ENCODE measurements at places on chromosomes 6 and 20. TPM values are rescaled to one million over a fixed set of nuclear protein-coding genes. Genes with fewer than 3 reads are reported as not detected.

DNA sequence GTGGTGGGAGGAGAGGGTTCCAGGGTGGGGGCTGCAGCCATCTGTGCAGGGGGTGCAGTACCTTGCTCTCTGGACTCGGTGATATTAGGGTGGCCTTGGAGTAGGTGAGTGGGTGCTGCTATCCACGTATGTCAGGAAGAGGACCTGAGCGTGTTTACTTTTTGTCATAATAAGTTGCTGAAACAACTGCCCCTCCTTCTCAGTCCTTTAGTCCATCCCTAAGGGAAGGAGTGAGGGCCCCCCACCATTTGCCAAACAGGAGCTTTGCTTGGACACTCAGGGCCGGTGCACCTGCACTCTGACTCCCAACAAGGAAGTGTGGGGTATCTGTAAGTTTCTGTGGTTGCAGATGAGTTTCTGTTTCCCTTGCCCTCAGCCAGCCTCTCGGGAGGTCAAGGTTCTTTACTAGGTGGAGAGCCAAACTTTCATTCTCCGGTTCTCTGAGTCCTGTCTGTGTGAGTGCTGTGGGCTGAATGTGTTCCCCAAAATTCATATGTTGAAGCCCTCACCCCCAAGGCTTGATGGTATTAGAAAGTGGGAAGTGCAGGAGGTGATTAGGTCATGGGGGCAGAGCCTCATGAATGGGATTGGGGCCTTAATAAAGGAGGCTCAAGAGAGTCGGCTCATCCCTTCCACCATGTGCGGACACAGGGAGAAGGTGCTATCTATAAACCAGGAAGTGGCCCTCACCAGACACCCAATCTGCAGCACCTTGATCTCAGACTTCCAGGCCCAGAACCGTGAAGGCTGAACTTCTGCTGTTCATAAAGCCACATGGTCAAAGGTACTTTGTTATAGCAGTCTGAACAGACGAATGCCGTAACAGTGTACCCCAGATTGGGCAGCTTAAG lies 19.6 kb upstream of the CCR6 start:
- DNase-seq = no peak

DNA sequence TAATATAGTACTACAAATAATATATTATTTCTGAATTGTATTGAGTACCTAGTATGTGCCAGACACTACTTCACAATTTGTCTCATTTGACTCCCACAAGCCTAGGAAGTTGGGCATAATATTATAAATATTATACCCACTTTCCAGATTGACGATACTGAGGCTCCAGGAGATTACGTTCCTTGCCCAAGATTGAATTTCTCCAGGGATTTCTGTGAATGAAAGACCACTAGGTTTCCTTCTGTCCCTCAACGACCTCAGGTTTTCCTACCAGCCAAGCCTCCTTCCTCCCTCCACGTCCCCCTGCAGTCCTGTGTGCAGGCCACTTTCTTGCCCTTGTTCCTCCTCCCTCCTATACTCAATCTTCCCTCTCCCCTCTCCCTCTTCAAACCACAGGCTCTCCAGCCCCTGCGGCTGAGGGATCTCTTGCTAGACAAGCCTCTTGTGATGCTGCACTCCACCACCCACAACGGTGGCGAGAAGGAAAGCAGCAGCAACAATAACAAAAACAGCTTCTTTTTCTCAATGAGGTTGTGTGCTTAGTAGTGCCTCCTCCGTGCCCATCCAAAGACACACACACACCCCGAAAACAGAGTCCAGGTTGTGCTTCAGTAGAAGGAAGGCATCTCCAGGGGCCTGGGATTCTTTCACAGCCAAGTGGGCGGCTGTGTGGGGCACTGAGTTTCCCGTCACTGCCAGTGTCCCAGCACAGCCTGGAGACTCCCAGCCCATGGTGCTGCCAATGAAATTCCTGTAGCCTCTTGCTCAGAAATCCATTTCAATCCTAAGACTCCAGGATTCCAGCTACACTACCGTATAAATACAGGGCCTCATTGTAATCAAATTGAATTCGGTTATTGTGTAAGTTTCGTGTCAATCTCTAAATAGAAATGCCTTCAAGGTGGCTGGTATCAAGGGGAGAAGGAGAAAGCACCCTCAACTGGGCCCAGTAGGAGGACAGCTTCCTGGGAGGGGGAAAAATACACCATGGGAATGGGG lies 94.4 kb downstream of the NCR2 start:
- DNase-seq = no peak

DNA sequence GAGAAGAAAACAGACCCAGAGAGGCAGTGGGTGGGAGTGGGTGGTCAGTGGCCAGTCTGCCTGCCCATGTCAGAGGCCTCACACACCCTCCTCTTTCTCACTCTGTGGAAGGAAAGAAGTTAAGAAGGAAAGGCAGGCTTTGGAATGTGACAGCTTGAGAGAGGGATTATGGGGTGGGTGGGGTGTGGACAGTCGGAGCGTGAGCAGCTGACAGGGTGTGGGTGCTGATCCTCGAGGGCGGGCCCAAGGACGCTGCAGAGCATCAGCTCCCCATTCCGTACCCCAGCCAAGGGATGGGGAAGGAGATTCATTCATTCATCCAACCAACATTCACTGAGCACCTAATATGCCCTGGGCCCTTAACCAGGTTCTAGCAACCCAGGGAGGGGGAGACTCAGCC lies 4.8 kb downstream of the TGM6 start:
- no peak for DNase-seq

DNA sequence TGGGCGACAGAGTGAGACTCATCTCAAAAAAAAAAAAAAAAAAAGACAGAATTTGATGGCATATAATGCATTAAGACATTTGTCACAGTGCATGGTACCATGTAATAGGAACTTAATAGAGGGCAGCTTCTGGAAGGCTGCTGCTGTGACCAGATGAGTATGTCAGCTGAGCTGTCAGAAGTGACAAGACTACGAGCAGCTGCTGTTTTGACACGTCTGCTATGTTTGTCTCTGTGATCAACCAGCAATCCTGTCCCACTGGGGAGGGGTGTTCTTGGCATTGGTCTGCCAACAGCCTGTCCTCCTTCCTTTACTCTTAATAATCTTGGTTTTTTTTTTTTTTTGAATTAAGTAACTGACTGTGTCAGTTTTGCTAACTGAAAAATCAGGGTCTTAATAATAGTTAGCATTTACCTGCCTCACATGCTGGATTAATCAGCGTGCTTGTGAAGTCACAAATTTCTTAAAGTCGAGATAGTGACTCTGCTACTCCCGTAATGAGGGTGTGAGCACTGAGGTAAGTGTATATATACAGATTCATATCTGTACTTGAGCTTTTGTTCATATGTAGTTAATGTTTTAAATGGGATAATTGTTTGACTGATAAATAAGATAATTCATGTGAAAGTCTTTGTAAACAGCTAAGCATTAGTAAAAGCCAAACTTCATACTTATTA lies 152.4 kb downstream of the BMP2 start:
- DNase-seq = no peak

DNA sequence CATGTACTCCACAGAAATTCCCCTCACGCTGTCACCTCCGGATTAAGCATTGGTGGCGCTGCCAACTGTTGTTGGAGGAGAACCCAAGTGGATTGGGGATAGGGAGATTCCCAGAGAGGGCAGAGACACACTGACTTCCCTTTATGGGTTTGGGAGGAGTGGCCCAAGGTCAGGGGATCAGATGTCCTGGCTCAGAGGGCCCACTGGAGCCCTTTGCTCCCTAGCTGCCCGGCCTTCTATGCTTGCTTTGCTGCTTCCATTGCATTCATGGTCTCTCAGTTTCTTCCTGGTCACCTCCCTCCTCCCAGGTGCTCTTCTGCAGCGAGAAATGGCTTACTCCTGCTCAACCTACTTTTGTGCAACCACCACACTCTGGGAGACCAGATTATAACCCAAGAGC lies 14.3 kb downstream of the CUL9 start:
- DNase-seq = no peak

DNA sequence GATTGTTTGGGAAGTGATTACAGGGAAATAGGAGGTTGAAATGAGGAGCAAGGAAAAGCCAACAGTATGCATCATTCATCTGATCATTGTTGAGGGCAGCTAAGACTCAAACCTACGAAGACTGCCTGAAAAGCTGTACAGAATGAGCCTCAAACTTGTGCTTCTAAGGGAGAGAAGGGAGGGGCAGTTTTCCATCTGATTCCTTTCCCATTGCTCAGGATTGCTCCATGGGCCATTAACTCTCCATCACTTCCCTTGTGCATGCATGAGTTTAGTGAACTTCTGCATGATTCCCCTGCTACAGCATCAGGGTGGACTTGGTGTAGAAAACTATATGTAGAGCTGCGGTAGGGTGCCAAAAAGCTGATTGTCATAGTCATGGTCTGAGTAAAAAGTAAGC lies 742.7 kb upstream of the SLC35B3 start:
- DNase-seq = no peak

SRC gene
- polyA plus RNA-seq = 70.5 TPM

IBTK gene
- 38.9 TPM for polyA plus RNA-seq

COL9A3 gene
- polyA plus RNA-seq = 20.8 TPM

All from renal cortex interstitium (tissue), 15 donors.